ENCODE measurements at places on chromosomes 13 and 19.

DNA sequence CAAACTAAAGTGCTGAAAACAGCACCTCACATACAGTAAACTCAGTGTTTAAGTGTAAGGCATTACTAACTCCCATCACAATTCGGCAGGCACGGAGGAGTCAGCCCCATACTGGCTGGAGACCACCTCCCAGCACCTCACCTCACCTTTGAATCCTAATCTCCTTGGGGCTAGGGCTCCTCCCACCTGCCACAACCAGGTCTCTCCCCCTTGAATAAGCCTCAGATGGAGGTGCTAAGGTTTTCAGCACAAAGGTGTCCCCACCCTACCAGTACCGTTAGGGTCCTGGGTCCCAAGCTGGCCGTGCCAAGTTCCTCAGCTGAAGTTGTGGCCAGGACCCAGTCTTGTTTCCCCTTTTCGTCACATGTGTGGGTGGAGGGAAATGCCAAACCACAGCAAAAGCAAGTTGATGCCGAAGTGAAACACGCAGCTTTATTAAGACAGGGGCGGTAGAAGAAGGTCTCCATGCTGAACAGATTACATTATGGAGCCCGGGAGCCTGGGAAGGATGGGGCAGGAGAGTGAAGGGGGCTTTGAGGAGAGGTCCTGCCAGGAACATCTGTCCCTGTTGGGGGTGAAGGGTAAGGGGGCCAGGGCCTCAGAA lies at the start of gene IGFLR1:
IGFLR1 (minus strand) TSS at position 332 of the 604 bp plus-strand sequence. CDS start 1,272 bp downstream, outside the sequence.
- peak; percentile 93 for DNase-seq

DNA sequence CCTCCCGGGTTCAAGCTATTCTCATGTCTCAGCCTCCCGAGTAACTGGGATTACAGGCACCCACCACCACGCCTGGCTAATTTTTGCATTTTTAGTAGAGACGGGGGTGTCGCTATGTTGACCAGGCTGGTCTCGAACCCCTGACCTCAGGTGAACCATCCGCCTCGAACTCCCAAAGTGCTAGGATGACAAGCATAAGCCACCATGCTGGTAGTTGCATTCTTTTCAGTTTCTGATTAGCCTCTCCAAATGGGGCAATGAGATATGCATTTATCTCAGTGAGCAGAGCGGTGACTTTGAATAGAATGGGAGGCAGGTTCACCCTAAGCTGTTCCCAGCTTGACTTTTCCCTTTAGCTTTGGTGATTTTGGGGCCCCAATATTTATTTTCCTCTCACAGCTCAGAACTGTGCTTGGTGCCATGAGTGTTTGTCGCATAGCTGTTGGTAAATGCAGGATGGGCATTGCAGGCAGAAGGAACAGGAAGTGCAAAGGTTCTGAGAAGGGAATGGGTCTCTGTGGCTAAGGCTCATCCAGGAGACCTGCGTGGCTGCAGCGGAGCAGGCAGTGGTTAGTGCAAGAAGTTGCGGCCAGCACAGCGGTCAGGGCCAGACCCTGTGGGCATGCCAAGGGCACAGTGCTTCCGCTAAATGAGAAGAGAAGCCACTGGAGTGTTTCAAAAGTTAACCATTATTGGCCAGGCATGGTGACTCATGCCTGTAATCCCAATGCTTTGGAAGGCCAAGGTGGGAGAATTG lies 20.7 kb downstream of the LYPD3 start:
- peak; percentile 96 for DNase-seq

- no peak for DNase-seq
Measured at GRCh38 chr19:2038284-2039088, 12.6 kb downstream of the MKNK2 start.

- DNase-seq = no peak
Measured at GRCh38 chr19:56132316-56132822, 8.7 kb upstream of the ZNF444 start.

DNA sequence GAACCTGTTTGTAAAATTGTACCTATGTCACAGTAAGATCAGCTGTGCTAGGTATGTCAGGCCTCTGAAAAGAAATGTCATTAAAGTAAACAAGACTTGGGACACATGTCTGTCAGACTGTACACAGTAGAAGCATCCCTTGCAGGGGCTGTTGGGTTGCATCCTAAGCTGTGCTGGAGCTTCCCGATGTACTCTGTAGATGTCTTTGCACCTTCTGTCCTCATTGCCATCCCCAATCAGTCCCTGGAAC lies 48.7 kb upstream of the GPR183 start:
- DNase-seq = no peak

DNA sequence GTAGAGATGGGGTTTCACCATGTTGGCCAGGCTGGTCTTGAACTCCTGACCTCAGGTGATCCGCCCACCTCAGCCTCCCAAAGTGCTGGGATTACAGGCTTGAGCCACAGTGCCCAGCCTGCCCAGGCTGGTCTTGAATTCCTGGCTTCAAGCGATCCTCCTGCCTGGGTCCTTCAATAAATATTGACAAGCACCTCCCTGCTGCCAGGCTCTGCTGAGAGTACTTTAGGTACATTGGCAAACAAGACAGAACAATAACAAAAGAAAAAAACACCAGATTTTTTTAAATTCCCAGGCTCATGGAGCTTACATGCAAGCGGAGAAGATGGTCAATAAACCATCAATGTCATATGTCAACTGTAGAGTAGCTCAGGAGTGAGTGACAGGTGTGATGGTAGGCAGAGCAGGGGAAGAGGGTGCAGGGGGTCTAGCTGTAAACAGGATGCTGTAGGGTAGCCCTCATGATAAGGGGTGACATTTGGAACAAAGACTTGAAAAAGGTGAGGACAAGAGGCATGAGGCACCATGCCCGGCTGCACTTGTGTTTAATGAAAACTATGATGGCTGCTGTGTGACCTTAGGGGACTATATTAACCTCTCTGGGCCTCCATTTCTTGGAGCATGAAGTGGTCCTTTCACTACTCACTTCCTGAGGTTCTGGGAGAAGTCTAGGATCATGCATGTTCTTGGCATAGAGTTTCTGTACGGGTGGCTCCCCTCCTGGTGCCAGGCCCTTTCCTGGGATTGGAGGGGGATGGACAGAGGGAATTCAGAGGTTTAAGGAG lies 19.6 kb downstream of the SULT2B1 start:
- no peak for DNase-seq

GRCh38 chr13:33033986-33034385 lies 17.8 kb downstream of the KL start:
- DNase-seq = no peak

DNA sequence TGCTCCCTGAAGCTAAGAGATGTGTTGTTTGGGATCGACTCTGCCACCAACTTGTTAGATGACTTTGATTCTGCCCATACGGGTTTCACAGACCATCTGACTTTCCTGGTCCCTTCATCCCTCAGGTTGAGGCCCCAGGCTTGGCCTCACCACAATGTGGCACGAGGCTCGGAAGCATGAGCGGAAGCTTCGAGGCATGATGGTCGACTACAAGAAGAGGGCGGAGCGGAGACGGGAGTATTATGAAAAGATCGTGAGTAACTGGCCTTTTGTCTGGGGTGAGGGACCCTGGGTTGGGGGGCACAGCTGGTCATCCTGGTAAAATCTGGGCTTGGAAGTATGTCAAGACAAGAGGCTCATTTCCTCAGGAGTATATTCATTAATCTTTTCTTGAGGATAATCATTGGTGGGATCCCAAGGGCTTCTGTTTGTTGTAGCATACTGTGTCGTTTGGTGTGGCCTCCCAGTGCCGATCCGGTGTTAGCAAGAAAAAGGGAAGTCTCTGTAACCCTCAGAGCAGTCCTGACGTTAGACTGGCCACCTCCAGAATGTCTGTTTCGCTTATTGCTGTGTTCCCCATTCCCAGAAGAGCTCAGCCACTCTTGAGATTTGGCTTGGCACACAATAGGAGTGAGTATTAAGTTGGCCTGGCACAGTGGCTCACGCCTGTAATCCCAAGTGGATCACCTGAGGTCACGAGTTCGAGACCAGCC lies 1.4 kb downstream of the CLASRP start:
- peak; percentile 97 for DNase-seq

- DNase-seq = no peak
Measured at GRCh38 chr13:106701771-106702341, 133.9 kb upstream of the ARGLU1 start.

DNA sequence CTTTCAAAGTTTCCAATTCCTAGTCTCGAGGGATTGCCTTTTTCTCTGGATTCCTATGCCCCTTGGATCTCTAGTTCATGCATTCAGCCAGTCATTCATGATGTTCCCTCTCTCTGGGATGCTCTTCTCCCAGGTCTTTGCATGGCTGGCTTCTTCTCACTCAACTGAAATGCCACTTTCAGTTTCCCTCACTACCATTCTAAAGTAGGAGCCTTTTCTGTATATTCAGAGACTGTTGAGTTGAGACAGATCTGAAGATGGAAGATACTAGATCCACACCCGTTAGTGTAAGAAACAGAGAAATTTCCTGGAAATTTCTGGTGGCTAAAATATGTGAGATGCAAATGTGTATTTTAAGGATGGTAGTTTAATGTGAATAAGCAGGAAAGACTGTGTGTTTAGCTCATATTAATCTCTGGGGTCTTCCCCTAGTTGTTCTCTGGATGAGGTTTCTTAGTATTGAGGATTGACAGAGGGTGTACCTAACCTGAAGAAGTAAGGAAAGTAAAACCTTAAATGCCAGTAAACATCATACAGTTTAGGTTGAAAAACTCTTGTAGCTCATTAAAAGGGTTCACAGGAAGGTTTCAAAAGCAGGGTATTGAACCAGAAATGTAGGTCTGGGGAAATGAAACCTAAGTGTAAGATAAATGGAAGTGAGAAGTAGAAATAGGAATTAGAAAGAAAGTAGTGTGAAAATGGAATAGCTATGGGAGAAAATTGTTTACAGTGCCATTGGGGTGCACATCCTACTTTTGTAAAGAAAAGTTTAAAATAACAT lies 331.3 kb downstream of the NDFIP2 start:
- peak; percentile 79 for DNase-seq

- DNase-seq = peak; percentile 14
Measured at GRCh38 chr13:41389580-41389979, 67.8 kb upstream of the RGCC start.

Measured in MV-4-11 (cell line).